Stimulated activated CD8-positive, alpha-beta memory T cell treated with anti-CD3 and anti-CD28 coated beads, Interleukin-4, amount 100 ng/mL, for 24 hours (primary cell): ENCODE measurements at places on chromosomes 1 and 21.

- DNase-seq, result peak; percentile 65
These were observed 41.4 kb upstream of the LRRC8B start for GRCh38 chr1:89483010-89483756.

DNA sequence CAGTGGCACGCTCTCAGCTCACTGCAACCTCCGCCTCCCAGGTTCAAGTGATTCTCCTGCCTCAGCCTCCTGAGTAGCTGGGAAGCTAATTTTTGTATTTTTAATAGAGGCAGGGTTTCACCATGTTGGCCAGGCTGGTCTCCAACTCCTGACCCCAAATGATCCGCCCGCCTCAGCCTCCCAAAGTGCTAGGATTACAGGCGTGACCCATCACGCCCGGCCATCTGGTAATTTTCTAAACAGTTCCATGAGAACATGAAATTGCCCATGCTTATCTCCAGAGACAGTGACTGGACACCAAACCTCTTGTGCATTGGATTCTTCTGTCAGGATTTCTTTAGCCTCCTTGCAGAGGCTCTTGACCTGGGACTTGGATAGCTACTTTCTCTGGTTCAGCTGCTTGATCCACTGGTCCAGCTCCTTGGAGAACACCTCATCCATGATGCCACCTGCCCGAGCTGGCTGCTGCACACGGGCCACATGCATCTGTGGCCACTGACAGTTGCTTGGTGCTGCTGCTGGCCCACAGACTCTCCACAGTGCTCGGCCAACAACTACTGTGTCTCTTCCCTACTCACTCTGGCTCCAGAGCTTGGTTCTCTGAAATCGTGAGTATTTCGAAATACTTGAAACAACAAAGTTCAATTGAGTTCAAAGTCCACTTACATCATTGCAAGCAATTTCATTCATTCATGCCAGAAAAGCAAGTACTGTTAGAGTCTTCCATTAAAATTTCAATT is 40.0 kb upstream of the CTPS1 start:
- DNase-seq, result no peak

DNA sequence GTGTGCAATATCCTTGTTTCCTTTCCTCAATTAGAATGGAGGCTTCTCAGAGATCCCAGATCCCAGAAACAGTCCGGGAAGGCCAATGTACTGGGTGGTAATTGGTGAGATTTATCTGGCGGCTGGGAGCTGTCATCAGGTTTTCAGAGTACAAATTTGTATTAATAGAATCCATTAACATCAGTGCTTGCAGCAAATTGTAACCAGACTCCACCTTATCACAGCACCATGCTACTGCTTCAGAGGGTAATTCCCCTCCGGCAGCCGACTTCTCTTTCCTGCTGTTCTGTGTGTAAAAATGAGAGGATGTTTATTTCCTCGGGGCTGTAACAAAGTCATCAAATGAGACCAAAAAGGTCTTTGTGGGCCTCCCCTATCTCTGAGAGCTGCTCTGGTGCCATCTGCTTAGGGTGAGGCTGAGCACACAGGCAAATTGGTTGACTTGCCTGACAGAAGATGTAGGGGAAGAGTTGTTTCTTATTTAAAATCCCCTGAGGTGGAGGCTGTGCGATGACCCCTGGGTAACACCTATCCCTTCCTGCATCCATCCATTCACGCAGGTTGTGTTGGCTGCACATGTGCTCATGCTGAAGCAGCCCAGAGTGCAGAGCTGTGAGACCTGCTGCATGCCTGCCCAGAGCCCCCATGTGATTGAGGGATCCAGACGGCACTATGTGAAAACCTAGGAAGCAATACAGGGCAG is 19.2 kb downstream of the NFASC start:
- no peak for DNase-seq

GRCh38 chr1:42928859-42929258 is 29.8 kb downstream of the SLC2A1 start:
- DNase-seq, result no peak
